IMR-90 (cell line): ENCODE measurements at places on chromosomes 2 and 18. TPM values are rescaled to one million over a fixed set of nuclear protein-coding genes. Genes with fewer than 3 reads are reported as not detected.

Gene MLPH
- total RNA-seq = 13.8 and 13.9 TPM in 2 replicates

Gene MAB21L4
- total RNA-seq = not detected in 2 replicates

Gene C2orf78
- total RNA-seq = not detected in 2 replicates

Gene ERBB4
- total RNA-seq = not detected in 2 replicates

Gene TTN
- total RNA-seq = 0.18 and 0.83 TPM in 2 replicates

Gene ATOH8
- total RNA-seq = 7.8 and 7.9 TPM in 2 replicates

Gene SERPINB13
- total RNA-seq = not detected in 2 replicates

Gene ITPRIPL1
- total RNA-seq = 1.1 and 1.4 TPM in 2 replicates

Gene NFATC1
- total RNA-seq = 0.28 and 0.36 TPM in 2 replicates

Gene SLC9A4
- total RNA-seq = not detected in 2 replicates

Gene ECEL1
- total RNA-seq = not detected in 2 replicates
